ENCODE measurements at places on chromosomes 5 and 9. TPM values are rescaled to one million over a fixed set of nuclear protein-coding genes. Genes with fewer than 3 reads are reported as not detected.

CDC25C gene
- total RNA-seq = not detected

DCAF12 gene
- 14.8 TPM for total RNA-seq

OTULINL gene
- 42.8 TPM for total RNA-seq

TMEM252 gene
- not detected for total RNA-seq

SLC34A3 gene
- not detected for total RNA-seq

ADGRD2 gene
- not detected for total RNA-seq

RGS7BP gene
- not detected for total RNA-seq

PFN3 gene
- total RNA-seq = not detected

SLC36A2 gene
- not detected for total RNA-seq

LRRC19 gene
- total RNA-seq = not detected

IFNA16 gene
- not detected for total RNA-seq

SPATA31A3 gene
- not detected for total RNA-seq

TMEM215 gene
- total RNA-seq = not detected

PRLR gene
- total RNA-seq = not detected

FIBCD1 gene
- total RNA-seq = not detected

Measured in T-helper 17 cell (primary cell).